ENCODE measurements at places on chromosomes 13 and 19.

- no peak for DNase-seq
Measured at GRCh38 chr13:39144941-39145533, 106.8 kb downstream of the NHLRC3 start.

DNA sequence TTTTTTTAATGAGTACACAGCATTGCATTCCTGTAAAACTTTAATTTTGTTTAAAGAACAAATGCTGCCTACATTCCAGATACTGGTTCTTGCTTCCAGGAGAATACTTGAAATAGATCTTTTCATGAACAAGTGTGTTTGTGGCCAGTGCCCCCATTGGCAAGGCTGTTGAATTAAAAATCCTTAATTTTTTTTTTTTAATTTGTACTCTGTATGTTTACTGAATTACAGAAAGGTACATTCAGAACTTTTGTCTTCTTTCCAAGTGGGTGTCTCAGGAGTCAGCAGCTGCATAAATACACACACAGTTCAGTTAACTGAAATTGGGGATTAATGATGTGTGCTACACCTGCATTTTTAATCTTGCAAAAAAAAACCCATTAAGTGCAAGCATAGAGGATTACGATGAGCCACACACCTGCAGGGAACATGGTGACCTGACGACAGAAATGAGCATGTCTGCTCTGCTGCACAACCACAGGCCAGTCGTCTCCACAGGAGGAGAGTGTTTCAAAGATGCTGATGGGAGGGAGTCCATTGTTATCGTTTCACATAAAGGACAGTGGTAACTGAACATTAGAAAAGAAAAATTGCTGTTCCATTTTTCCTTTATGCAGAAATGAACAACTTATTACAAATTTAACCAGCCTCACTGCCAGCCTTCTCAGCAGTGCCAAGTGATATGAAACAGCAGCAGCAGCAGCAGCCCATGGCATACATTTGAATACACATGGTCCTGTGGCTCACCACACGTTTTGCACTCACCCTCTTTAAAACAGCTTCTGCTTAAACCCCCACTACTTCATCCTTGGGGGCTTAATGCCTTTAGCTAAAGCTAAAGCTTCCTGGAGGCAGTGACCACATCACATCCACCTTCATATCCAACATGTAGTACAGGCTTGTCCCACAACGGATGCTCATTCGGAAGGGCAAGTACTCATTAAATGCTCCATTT, 72.3 kb upstream of the RFC3 start:
- no peak for DNase-seq

GRCh38 chr13:90552702-90553101, 794.8 kb upstream of the MIR17HG start:
- no peak for DNase-seq

GRCh38 chr19:55146078-55146704, 2.8 kb downstream of the TNNT1 start:
- no peak for DNase-seq

DNA sequence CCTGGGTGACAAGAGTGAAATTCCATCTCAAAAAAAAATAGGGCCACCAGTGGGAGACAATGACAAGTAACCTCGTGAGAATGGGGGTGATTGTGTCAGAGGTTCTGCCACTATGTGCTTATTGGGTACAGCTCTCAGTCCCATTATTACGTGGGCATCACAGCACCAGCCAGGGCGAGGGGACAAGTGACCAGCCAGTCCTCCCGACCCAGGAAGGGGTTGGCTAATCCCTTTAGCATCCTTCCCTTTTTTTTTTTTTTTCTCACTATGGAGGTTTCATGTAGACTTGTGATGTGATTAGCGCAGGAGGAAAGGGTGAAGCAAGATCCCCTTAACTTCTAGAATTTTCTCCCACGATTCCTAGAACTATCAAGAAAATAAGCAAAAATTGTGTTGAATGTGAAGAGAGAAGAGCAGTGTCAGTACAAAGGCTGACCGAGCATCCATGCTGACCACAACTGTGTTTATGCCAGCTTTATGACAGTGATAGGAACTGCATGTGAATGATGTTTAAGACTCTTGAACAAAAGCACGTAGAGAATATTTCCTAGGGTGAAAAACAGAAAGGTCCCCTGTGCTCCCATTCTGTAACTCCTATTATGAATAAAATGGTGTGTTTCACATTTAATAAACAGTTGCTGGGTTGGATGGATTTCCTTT, 50.0 kb downstream of the ALOX5AP start:
- DNase-seq = no peak

DNA sequence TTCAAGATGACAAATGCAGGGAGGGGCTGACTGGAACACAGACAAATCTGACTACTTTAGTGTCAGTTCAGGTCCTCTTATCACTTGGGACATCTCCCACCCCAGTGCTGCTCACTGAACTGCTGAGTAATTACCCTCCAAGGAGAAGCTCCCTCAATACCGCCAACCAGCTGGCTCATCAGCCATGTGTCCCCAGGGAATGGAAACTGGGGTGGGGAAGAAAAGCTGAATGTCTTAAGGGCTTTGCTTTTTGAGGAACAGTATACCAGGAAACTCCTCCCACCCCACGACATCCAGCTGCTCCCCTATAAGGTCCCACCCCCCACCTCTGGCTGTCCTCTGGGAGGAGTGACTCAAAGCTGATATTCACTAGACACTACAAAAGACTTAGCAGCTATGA, 2.0 kb downstream of the ZNF823 start:
- DNase-seq = no peak

- no peak for DNase-seq
Measured at GRCh38 chr19:35011091-35011689, 11.1 kb downstream of the GRAMD1A start.

DNA sequence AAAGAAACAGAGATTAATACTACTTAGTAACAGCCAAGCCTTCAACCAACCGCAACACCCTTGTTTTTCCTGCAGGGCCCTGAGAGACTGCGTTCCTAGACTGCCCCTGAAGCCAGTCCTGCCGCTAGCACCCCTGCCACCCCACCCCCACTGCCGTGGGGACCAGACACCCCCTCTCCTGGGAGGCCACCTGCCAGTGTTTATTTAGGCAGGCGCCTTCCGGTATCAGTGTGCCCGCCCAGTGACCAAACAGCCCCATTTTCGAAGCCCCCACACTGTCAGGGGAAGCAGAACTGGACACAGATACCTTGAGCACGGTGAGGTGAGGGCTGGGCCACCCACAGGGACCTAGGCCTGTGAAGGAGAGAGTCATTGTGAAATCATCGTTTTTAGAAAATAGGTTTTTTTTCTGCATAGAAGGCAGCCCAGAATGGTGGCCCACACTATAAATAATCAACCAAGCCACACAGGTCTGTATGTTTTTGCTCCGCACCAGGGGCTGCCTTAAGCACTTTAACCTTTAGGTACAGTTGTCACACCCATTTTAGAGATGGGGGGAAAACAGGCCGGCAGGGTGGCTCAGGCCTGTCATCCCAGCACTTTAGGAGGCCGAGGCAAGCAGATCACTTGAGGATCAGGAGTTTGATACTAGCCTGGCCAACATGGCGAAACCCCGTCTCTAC, 3.5 kb upstream of the TLE5 start:
- no peak for DNase-seq

- no peak for DNase-seq
Measured at GRCh38 chr19:11423791-11424181, 4.7 kb upstream of the RGL3 start.

GRCh38 chr19:15995536-15995935, 46.7 kb downstream of the OR10H4 start:
- DNase-seq = no peak

GRCh38 chr19:10797078-10797477, 38.9 kb downstream of the TMED1 start:
- DNase-seq = peak; percentile 30

DNA sequence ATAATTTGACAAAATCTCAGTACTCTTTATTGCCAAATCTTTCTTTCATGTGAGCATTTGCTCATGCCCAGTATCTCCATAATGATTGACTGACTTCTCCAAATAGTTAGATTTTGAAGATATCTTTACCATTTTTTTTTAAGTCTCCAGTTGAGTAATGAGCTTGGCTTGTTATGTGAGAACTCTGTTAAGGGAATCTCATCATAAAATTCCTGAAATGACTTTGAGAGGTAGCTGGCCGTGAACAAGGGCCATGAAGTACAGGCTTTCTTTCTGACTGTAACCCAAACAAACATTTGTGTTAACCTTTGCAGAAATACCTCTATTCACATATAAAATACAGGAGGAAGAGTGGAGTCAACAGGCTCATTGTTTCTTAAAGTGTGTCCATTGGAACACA, 449.7 kb downstream of the IRS2 start:
- no peak for DNase-seq

- no peak for DNase-seq
Measured at GRCh38 chr19:16587833-16588823, 15.9 kb upstream of the SLC35E1 start.

- no peak for DNase-seq
Measured at GRCh38 chr19:8731428-8732169, 10.2 kb downstream of the OR2Z1 start.

GRCh38 chr13:39016087-39016486, 21.8 kb downstream of the PROSER1 start:
- no peak for DNase-seq

GRCh38 chr19:47699360-47699917, 13.8 kb upstream of the EHD2 start:
- DNase-seq = no peak

GRCh38 chr19:6424195-6424938, at the start of gene KHSRP:
Gene KHSRP, minus strand, starts transcription at chr19:6424811. Its CDS starts 110 bp downstream, at chr19:6424701.
- no peak for DNase-seq

DNA sequence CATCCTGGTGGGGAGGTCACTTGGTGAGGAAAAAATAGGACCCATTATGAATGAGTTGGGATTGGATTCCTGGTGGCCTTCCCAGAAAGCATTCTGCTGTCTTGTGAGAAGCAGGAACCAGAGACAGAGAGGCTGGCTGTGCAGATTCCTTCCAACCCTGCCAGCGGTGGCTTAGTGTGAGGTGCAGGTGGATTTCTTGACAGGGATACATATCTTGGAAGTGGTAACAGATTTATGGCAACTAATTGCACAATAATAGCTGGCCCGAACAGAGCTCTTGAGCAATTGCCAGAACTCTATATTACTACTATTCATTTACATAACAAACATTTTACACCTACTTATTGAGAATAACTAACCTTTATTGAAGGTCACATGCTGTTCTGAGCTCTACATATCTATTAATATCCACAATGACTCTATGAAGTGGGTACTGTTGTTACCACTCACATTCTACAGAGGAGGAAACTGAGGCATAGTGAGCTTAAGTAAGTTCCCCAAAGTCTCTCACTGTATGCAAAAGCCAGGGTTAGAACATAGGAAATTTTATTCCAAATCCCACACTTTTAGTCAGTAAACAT, 173.9 kb upstream of the SERP2 start:
- DNase-seq = no peak

GRCh38 chr13:100382785-100383184, 205.8 kb downstream of the GGACT start:
- no peak for DNase-seq

DNA sequence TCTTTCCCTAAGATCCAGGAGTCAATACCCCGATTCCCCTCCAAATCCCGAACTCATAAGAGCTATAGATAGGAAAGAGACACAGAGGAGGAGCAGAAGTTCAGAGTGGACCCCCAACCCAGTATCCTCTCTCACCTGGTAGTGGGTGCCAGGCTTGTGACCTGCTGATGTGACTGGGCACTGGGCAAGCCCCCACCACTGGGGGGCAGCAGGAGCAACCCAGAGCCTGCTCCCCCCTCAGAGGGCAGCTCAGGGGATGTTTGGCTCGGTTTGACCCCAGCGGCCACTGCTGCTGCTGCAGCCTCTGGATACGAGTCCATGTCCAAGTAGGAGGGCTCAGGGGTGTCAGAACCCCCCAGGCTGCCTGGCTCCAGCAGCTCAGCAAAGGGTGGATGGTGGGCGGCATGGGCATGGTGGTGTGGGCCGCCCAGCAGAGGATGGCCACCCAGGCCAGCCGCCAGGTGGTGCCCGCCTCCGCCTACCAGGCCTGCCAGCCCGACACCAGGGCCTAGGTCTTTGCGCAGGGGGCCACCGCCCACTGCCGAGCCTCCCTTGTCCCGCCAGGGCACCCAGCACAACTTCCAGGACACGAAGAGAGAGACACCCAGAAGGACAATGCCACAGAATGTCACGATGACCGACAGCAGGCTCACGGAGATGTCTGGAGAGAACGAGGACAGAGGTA, 7.4 kb downstream of the SYT3 start:
- no peak for DNase-seq

DNA sequence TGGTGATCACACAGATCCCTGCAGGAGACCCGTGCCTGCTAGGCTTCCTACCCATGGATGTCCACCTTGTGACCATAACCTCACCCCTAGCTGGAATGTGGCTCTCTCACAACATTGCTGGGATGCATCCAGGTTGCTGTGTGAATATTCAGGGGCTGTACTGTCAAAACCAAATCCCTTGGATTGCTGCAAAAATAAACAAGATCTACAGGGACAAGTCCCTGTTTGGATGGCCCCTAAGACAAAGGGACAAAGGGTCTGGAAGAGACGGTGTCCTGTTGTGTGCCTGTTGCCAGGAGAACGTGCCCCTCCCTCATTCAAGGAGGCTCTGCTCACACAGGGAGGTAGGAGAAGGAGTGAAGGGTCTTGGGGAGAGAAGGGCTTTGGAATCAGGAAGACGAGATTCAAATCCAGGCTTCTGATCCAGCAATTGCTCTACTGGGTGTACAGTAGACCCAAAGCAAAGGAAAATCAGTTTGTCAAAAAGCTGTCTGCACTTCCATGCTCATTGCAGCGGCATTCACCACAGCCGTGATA, 89.2 kb upstream of the WASF3 start:
- no peak for DNase-seq

GRCh38 chr13:20420938-20421337, 104.7 kb downstream of the CRYL1 start:
- DNase-seq = no peak

GRCh38 chr13:44870456-44870929, 118.8 kb downstream of the NUFIP1 start:
- no peak for DNase-seq

- DNase-seq = no peak
Measured at GRCh38 chr19:7679771-7680605, 645 bp upstream of the TRAPPC5 start.

DNA sequence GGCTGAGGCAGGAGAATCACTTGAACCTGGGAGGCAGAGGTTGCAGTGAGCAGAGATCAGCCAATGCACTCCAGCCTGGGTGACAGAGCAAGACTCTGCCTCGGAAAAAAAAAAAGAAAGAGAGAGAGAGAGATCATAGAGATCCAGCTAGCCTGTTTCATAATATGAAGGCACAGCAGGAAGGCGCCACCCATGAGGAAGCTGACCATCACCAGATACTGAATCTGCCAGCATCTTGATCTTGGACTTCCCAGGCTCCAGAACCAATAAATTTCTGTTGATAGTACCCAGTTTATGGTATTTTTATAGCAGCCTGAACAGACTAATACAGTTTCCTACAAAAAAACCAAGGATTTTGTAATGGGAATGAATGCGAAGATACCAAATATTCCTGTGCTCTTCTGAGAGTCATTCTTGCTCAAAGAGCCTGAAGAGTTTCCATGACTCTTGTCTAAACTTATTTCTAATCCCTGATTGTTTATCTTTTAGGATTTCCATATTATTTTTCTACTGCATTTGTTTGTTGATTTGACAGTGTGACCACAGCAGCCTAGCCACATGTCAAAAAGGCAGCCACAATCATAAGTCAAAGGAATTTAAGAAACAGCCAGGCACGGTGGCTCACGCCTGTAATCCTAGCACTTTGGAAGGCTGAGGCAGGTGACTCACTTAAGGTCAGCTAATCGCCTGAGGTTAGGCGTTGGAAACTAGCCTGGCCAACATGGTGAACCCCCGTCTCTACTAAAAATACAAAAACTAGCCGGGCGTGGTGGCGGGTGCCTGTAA, 37.7 kb upstream of the PDCD5 start:
- DNase-seq = no peak
